ENCODE measurements at places on chromosomes 7 and 10.

GRCh38 chr7:98745722-98746318 lies 124.0 kb downstream of the TMEM130 start:
- DNase-seq = peak; percentile 37

GRCh38 chr7:113267271-113267670 lies 148.9 kb upstream of the SMIM30 start:
- no peak for DNase-seq

GRCh38 chr10:98446151-98446660 lies 529 bp downstream of the HPS1 start:
- DNase-seq = no peak

- DNase-seq = no peak
These were observed 100.8 kb downstream of the ACTR3B start for GRCh38 chr7:152860310-152860709.

- no peak for DNase-seq
These were observed 7.9 kb downstream of the PRPF18 start for GRCh38 chr10:13594641-13595040.

- DNase-seq = no peak
These were observed 57.7 kb upstream of the ZNRF2 start for GRCh38 chr7:30226614-30227268.

GRCh38 chr7:80659120-80660055 lies 20.9 kb downstream of the CD36 start:
- no peak for DNase-seq

GRCh38 chr10:24908793-24909423 lies 43.5 kb downstream of the PRTFDC1 start:
- DNase-seq = no peak

GRCh38 chr7:2894118-2894940 lies 50.2 kb upstream of the GNA12 start:
- peak; percentile 34 for DNase-seq

GRCh38 chr10:127992376-127992775 lies 85.5 kb downstream of the PTPRE start:
- DNase-seq = no peak

GRCh38 chr10:12950583-12951128 lies 50.9 kb downstream of the CCDC3 start:
- no peak for DNase-seq

DNA sequence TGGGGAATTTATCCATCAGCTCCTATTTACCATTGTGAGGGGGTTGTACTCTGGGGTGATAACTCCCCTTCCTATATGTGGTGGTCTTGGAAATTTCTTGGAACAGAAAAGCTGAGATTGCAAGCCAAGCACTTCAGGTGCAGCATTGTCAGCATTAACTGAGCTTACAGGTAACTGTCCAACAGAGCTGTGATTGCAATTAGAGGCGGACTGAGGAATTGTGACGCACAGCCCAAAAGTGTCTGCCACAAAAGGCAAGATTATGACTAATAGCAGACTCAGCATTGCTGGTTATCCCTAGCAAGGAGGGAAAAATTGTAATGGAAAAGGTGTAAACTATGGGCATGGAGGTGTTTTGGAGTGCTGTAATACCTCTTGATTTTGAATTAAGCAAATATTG lies 126.1 kb upstream of the AGR3 start:
- no peak for DNase-seq

GRCh38 chr10:36711361-36711760 lies 414.0 kb upstream of the ANKRD30A start:
- DNase-seq = no peak

- no peak for DNase-seq
These were observed 9.0 kb upstream of the BAIAP2L1 start for GRCh38 chr7:98409843-98410242.

- DNase-seq = no peak
These were observed 256.6 kb upstream of the SMIM30 start for GRCh38 chr7:113374955-113375354.

DNA sequence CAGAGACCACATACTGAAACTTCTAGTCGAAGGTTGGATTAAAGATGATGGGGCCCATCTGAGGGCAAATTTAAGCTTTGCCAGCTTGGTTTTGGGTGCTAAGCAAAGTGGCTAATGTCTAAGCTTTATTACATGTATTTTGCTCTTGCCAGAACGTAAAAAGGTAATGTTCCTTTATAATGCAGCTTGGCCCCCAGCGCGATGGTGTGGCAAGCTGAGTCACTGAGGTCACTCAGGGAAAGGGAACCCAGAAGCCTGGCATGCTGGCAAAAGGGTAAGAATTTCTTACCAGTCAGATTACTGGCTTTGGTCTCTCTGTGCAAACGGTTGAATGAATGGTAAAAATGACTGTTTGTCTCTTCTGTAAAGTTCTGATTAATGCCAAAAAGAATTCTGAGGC lies 158.3 kb upstream of the KCND2 start:
- DNase-seq = no peak

GRCh38 chr7:124322561-124322960 lies 289.7 kb upstream of the TMEM229A start:
- no peak for DNase-seq

DNA sequence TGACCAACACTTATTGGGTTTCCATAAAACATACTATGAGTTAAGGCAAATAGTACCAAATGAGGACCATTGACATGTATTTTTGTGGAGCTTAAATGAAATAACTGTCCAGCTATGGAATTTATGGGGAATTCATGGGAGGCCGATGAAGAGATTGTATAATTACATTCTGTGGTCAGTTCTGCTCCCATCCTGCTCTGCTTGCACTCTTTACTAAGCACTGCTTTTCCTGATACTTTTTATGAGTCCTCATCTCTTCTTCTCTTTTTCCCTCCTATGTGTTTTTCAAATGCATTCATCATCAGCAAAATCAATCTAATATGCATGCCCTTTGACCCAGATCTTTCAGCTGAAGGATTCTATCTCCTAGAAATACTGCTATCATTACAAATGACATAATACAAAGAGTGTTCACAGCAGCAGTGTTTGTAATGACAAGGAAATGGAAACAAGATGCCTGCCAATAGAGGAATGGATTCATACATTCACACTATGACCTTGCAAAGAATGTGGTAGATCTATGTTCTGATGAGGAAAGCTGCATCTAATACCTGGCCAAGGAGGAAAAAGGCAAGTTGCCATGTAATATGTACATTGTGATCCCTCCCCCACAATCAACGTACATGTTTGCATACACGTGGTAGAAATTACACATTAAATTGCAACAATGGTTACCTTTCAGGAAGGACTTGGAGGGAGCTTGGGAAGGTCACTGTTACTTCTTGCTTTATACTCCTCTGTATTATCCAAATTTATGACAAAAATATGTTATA lies 73.9 kb downstream of the PCGF5 start:
- no peak for DNase-seq

DNA sequence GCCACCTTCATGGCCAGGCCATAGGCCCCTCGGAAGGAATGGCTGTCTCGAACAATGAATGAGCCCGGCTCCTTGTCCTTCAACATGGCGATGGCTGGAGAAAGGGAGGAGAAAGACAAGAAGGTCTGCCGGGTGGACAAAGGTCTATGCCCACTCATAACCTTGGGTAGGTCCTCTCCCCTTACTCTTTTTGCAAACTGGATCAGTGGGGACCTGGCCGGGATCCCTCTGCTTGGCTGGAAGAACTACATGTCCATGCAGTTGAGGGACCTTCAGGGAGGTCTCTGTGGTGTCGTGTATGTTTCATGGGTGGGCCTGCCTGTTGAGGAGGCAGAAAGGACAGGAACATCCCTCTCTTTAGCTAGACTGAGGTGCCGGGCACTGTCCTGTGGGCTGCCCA lies 284.8 kb downstream of the TNS3 start:
- DNase-seq = no peak

DNA sequence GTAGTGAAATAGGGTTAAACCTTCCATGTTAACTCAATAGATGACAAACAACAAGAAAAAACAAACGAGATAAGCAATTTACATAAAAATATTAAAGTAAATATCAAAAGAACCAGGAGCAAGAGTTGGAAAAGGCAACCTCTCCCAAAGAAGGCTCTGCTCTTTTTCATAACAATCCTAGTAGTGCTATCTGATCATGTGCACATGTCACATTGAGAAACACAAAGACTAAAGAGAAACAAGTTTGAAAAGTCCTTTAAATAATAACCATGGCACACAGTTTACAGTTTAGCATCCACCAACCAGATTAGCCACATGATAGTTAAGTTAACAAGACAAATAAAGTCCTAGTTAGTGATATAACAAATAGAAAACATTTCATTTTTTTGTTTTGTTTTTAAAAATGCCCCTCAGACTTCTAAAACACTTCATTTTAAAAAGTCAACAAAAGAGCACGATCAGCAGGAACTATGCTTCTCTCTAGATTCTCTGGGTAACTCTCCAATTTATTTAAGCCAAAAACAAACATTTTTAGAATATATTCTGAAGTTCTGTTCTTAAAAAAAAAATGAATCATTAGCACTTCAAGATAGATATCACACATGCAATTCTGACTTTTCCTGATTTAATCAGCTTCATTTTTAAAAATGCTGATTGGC lies 110.4 kb downstream of the PARD3 start:
- DNase-seq = no peak

GRCh38 chr7:107394276-107394675 lies 75.6 kb upstream of the GPR22 start:
- DNase-seq = no peak

DNA sequence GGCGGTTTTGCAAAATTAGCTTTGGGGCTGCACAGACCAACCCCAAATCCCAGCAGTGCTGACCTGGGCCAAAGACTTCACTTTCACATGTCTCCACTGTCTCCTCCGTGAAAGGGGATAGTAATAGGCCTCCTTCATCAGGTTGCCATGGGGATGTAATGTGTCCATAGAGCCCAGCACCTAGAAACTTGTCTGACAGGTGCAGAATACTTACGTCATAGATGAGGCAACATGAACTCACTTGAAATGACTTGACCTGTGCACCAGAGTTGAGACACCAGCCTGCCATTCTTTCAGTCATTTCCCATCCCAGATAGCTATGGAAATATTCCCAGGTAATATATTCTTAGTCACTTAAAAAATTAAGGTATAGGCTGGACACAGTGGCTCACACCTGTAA lies 94.2 kb downstream of the INSYN2A start:
- DNase-seq = no peak

DNA sequence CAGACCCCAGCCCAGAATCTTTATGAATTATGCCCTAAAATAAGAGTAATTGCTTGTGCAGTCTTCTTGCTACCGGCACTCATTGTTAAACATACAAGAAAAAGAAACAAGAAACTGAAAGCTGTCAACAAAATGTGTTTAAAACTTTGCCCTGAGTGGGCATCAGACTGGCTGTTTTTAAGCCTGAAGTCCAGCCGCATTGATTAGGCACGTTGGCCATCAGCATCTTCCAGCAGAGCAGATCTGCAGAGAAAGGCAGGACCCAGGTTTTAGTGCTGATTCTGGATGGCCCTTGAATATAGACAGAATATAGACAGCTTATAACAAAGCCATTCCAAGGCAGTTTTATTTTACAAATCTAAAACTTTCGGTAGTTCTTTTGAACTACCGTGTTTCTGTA lies 102.8 kb downstream of the POLL start:
- DNase-seq = no peak

GRCh38 chr10:114436941-114437340 lies 32.6 kb upstream of the AFAP1L2 start:
- no peak for DNase-seq

GRCh38 chr10:125689955-125690569 lies 7.1 kb upstream of the TEX36 start:
- no peak for DNase-seq

DNA sequence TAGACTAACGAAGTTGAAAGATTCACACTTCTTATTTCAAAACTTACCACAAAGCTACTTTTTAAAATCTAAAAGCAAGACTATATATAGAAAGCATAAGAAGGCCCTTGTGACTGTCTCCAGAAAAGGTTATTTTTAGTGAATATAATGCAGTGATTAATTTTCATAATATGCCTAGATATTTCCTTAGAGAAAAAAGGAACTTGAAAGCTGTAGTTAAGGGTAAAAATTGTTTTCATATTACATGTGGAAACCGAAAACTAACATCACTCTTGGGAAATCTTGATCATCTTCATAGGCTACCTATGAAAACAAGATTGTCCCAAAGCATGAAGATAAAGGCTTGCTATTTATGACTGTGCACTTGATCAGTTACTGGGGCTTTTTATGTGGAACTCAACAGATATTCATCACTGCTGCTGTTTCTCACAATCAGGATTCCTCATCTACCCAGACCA lies 223.2 kb downstream of the SH2D4B start:
- DNase-seq = no peak

- DNase-seq = no peak
These were observed 33.3 kb upstream of the XPNPEP1 start for GRCh38 chr10:109956454-109957091.

DNA sequence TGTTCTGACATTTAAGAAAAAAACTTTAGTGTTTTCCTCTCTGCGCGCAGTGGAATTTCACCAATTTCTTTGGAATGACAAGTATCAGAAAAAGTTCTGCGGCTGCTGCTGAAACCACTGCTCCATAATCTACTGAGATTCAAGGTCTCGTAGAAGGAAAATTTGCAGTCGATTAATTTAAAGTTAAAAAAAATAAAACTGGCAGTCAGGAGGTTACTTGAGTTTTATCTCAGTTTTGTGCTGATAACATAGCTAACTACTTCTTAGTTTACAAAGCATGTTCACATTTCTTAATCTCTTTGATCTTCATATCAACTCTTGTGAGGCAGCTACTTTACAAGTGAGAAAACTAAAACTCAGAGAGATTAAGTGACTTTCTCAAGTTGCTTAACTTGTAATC lies 18.2 kb upstream of the CALD1 start:
- no peak for DNase-seq

DNA sequence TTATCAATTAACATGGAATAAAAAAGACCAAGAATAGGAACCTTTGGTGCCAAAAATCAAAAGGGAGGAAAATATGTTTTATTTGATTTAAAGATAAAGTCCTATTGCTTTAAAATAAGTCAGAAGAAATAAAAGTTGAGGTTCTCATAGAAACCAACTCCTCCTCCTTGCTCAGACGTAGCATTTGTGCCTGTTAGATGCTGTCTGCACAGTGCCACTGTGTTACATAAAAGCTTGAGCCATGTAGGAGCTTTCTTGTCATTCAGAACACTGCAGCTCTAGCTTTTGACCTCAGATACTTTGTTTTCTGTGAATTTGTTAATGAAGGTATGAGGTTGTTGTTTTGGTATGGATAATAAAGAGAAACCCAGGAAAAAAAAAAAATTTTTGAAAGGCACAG lies 50.3 kb downstream of the LRRC4 start:
- DNase-seq = no peak

DNA sequence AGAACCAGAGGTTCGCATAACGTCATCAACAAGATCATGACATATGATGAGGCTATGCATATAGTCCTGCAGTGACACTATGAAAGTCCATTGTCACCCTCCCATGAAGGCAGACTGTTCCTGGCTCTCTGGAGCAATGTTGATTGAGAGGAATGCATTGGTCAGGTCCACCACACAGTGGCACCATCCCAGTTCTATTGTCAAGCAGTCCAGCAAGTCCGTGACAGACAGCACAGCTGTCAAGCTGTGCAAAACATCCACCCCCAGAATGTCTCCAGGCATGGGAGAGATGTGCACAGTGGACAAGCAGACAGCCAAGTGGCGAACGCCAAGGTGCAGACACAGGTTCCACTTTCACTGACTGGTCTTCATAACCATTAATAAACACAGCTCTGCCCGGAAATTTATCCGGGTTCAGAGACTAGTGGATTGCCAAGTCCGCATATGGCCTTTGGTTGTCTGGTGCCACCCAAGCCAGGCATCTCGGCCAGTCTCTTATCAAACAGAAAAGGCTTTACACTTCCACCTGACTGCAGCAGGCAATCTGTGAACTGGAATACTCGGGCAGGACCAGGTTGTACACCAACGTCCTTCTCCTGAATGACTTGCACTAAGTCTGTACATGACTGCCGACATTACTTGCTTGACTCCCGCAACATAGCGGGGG lies 7.2 kb downstream of the RNF133 start:
- DNase-seq = no peak

GRCh38 chr10:29576681-29577080 lies 58.1 kb downstream of the SVIL start:
- no peak for DNase-seq

Measured in activated T-helper 2 cell treated with anti-CD3 and anti-CD28 coated beads, Interferon-gamma antibody, Interleukin-2, Interleukin-4, amounts not matched to agents 10 μg/mL and 5 μg/mL and 100 μg/mL, durations not matched to agents 14 hours and 24 hours and 36 hours (primary cell).